HCT116 (cell line): ENCODE measurements at places on chromosomes 5 and 9.

DNA sequence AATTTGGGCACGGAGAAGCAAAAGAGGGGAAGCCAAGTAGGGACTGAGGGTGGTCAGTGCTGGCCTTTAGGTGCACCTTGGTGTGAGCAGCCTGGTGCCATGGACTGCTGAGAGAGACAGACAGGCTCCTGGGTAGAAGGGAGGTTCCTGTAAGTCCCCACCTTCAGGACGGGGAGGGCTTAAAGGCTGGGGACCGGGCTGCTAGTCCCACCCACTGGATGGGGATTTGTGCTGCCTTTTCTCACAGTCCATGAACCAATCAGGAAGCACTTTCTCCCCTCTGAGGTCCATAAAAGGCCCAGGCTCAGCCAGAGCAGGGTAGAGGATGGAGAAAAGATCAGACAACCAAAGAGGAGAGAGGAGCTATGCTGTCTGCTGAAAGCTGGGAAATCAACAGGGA lies 15.2 kb downstream of the CDC25C start:
- no peak for DNase-seq

DNA sequence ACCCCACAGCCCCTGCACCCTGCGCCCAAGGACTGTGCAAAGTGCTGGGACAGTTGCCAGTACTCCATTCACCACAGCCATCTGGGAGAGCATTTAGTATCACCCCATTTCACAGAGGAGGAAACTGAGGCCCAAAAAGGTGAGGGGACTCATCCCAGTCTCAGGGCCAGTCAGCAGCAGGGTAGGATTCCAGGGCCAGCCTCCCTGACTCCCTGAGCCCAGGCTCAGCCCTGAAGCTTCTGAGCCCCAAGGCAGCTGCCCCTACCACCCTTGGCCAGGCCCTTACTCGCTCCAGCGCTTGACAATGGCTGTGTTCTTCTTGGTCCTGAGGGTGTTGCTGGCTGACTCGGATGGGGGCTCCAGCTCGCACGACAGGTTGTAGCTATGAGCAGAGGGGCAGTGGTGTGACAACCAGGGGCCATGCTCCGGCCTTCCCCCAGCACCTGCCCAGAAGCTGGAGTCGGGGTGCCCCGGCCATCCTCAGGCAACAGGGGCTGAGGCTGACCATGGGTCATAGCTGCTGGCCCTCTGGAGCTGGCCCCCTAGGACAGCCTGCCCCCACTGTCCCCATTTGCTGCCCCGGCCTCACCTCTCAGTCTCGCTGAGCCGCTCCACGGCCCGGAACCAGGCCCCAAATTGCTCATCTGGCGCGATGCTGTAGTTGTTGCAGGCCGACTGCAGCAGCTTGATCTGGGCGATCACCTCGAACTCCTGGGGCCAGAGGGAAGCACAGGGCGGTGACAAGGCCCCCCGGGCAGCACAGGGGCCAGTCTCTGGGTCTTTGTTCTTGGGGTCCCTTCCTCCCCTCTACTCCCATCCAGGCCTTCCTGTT lies 18.6 kb downstream of the RALGDS start:
- DNase-seq = no peak

DNA sequence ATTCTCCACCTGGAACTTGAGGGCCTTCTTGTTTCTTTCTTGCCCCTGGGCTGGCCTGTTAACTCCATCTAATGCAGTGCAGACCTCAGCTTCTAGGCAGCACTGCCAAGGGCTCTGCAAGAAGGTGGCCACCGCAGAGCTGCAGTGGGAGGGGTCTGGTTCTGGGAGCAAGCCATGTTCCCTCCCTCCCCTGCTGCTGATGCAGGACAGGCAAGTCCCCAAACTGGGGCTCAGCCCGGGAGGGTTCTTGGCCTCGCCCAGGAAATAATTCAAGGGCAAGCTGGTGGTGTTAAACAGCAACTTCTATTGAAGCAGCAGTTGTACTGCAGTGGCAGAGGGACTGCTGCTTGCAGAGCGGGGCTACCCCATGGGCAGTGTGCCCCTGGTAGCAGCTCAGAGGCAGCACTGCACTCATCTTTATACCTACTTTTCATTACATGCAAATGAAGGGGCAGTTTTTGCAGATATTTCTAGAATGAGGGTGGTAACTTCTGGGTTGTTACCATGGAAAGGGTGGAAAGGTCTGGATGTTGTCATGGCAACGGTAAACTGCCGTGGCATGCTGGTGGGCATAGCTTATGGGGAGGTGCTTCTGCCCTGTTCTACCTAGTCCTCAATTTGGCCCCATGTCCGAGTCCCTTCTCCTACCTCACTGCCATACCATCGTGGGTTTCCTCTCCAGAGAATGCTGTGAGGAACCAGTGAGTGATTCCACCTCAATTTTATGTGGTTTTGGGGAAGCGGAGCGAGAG lies 82.1 kb downstream of the WDR41 start:
- DNase-seq = no peak

GRCh38 chr5:88761939-88762338 lies 121.0 kb downstream of the MEF2C start:
- no peak for DNase-seq
